ENCODE measurements at places on chromosomes 11 and 22.

GRCh38 chr11:77602381-77603088 is 12.8 kb downstream of the AQP11 start:
- no peak for DNase-seq

GRCh38 chr11:119416606-119417580 is 6.1 kb downstream of the THY1 start:
- DNase-seq = no peak

- DNase-seq = no peak
Measured at GRCh38 chr11:79025622-79026021, 415.2 kb downstream of the TENM4 start.

DNA sequence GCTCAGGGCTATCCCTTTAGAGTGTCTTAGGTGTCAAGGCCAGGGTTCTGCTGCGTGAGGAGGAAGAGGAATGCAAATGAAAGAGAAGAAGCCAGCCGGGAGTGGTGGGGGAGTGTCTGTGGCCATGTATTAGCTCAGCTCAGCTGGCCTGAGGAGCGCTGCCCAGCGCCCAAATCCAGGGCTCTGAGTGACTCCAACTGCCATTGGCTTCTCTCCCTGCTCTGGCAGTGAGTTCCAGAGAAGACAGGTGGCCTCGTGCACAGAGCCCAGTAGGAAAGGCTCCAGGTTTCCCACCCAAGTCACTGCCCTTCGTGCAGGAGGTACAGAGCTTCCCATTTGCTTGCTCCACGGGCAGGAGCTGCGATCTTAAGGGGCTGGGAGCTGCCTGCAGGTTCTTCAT is 302.0 kb downstream of the KIRREL3 start:
- DNase-seq = no peak

- no peak for DNase-seq
Measured at GRCh38 chr22:46815896-46816731, 53.7 kb downstream of the TBC1D22A start.

DNA sequence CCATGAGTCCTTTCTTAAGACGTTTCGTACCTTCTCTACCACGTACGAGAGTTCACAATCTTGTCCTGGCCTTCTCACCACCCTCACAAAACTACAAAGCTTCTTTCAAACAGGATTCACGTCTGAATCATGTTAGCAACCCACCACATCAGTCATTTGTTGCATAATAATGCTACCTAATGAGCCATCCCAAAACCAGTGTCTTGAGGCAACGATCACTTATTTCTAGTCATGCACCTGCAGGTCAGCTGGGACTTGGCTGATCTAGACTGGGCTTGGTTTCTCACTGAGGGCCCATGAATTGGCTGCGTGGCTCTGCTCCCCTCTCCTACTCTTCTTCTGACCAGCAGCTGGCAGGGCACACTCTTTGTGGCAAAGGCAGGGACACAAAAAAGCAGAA is 28.3 kb downstream of the LARGE1 start:
- DNase-seq = no peak

- DNase-seq = no peak
Measured at GRCh38 chr11:44963136-44963535, 12.5 kb upstream of the TP53I11 start.

DNA sequence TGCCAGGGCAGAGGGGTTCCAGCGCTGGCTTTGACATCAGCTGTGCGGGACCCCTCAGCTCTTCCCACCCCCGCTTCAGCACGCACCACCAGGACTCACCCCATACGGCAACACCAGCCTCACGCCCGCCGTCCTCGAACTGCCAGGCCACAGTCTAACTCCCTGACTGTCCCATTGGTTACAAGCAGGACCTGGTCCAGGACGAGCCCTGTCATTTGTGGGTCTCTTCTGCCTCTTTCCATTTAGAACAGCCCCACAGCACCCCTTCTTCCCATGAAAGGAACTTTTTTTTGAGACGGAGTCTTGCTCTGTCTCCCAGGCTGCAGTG is 81.7 kb downstream of the PHF21B start:
- no peak for DNase-seq

- DNase-seq = no peak
Measured at GRCh38 chr11:2072551-2073261, 66.5 kb downstream of the IGF2 start.

- DNase-seq = no peak
Measured at GRCh38 chr11:66448523-66448922, 9.9 kb upstream of the MRPL11 start.

DNA sequence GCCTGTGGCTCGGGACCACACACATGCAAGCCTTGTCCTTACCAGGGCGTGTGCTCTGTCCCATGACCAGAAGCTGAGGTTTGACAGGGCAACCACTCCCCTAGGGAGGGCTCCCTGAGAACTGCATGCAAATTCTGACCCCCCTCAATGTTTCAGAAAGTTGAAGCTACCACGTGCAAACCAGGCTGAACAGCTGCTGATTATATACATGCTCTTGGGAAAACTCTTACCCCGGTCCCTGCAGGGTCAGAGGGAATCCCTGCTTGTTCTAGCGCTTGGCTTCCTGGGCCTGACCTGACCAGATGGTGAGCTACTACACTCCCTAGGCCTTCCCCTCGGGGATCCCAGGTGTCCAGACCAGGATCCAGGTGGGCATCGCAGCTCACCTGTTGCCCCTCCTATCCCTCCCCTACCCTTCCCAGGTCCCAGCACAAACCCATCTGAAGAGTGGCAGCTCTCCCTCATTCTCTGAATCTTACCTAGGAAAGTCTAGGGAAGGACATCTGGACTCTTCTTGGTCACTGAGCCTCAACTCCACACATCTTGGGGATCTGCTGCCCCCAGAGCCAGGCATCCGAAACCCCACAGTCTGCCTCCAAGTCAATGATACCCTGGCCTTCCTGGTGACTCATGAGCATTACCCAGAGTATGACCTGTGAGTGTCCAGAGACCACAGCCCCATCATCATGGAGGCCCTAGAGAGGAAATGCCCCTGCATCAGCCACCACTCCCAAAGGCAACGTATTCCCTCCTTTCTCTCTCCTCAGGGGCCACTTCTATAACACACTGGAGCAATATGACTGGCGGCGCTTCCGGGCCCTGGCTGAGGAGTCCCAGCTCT is 61.5 kb downstream of the BTG4 start:
- no peak for DNase-seq

DNA sequence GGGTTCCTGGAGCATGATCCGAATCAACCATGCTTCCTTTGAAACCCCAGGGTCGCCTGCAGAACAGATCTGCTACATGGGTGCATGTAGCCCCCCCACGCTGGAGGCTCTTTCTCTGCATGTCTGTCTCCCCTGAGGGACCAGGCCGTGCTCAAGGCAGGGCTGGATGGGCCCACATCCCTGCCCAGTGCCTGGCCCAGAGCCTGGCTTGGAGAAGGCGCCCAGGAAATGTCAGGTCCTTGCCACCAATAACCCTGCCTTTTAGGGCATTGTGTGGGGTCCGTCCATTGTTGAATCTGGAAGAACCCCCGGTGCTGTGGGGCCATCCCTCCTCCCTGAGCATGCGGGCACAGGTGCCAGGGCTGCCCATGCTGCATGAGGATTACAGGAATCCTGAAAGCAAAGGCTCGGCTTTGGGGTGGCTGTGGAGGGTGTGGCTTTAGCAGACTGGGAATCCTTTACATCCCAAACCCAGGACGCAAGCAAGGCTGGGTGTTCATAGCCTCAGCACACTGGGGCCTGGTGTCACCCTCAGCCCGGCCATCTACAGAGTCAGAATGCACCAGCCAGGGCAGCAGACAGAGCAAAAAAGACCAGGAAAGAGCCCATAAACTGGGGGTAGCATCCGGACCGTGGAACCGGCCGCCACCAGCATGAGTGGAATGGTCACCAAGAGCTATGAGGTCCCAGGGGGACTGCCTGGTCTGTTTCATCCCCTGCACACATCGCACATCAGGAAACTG is 48.2 kb downstream of the RTL6 start:
- DNase-seq = no peak
